Left ventricle myocardium inferior (tissue), 1 donor: ENCODE measurements at places on chromosomes 1 and 21. TPM values are rescaled to one million over a fixed set of nuclear protein-coding genes. Genes with fewer than 3 reads are reported as not detected.

Gene IL20
- not detected for total RNA-seq

Gene AVPR1B
- not detected for total RNA-seq

Gene WNT9A
- 4.8 TPM for total RNA-seq

Gene TMCC2
- total RNA-seq = 2.5 TPM

Gene SAMSN1
- 1.0 TPM for total RNA-seq

Gene CENPF
- 1.7 TPM for total RNA-seq

Gene PLA2G2A
- 69.0 TPM for total RNA-seq

GRCh38 chr1:91765880-91766443 is 120.0 kb downstream of the TGFBR3 start:
- no peak for DNase-seq

- DNase-seq = no peak
These were observed 764.8 kb downstream of the ADGRL2 start for GRCh38 chr1:82565546-82565945.

DNA sequence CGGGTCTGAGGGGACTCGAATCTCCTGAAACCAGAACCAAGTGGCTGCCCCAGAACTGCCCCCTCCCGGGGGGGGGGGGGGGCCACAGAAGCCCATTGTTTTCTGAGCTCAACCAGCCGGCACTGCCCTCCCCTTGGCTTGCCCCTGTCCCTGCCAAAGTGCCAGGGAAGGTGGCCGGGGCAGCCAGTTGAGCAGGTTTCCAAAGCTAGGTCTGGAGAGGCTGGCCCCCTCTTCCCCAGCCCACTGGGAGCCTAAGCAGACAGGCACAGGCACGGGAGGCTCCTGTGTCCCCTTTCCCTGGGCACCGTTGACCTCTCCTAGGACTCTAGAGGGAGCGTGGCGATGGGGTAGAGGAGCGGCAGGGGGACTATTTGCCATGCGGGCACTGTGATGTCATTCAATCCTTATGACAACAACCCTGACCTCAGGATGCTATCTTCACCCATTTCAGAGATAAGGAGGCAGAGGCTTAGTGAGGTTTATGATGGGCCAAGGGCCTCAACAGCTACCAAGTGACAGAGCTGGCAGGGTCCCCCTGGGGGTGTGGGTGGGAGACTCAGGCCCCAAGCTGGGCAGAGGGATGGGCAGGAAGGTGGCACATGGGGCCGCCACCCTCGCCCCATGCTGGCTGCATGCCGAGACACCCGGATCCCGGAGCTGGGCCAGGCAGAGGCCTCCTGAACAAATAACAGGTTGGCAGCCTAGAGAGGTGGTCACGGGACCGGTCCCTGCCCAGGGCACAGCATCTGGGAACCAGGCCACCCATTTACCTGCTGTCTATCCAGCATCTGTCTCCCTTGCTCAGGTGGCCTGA is 35.0 kb downstream of the RAP1GAP start:
- no peak for DNase-seq

- no peak for DNase-seq
These were observed 73.1 kb downstream of the KIF1B start for GRCh38 chr1:10283318-10283984.

DNA sequence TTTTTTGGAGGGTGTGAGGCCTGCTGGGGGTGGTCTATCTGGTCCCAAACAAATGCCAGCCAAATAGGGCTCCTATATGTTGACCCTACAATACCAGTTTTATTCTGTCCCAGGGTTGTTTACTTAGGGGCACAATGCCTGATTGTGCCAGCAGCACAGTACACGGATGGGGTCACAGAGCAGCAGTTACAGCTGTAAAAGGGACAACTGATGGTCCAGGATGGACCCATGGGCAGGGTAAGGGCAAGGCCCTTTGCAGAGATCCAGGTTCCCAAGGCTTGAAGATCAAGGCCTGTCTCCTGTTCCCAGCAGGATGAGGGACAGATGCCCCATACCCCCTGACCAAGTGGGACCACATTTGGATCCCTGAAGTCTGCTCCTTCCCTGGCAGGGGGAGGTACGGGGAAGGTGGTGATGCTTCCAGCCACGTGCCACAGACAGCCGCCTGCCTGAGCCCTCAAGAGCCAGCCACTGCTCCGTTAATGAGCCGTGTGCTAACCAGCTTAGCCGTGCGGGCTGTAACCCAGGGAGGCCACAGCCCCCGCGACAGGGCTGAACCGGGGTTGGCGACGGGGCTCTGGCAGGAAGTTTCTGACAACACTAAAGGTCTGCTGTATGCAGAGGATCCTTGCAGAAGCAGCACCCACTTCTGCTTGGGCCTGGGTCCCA is 18.2 kb downstream of the SLC6A9 start:
- DNase-seq = no peak

- DNase-seq = no peak
These were observed 31.4 kb upstream of the CBR3 start for GRCh38 chr21:36103434-36103833.

- DNase-seq = no peak
These were observed 25.3 kb downstream of the FAAP20 start for GRCh38 chr1:2169200-2169836.

- DNase-seq = no peak
These were observed 16.0 kb downstream of the SLC9A1 start for GRCh38 chr1:27138927-27139326.

DNA sequence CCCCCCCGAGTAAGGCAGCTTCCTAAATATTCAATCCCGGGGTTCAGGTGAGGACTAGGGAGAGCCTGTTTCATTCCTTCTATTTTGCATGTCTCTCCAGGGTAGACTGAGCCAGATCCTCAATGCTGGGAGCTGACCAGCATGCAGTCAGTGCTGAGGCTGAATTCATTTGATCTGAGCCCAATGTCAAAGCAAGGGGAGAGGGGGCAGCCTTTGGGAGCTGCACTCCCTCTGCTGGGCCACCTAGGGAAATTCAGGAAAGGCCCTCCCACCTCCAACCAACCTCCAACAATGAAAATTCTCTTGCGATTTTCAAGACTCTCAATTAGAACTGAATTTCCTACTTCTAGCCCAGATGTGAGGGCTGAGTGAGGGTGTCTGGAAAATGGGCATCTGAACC is 371.2 kb downstream of the NPHP4 start:
- no peak for DNase-seq

- DNase-seq = no peak
These were observed 12.2 kb downstream of the UTP25 start for GRCh38 chr1:209839875-209840546.

DNA sequence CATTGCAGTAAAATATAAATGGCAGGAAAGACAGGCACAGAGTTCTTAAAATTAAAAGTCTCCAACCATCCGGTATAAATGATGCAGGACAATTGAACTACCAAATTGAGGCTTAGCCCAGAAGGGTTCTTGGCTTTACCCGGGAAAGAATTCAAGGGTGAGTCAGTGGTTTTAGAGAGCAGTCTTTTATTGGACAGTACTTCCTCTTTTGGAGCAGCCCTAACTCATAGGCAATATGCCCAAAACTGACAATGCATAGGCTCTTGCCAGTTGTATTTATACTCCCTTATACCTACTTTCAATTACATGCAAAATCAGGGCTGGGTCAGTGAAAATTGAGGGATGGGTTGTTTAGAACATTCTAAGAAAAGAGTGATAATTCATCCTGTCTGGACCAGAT is 1628.9 kb upstream of the PRMT6 start:
- DNase-seq = no peak

GRCh38 chr1:10615332-10615731 is 140.6 kb downstream of the PEX14 start:
- DNase-seq = no peak

GRCh38 chr1:232786845-232787455 is 18.3 kb upstream of the MAP10 start:
- no peak for DNase-seq

DNA sequence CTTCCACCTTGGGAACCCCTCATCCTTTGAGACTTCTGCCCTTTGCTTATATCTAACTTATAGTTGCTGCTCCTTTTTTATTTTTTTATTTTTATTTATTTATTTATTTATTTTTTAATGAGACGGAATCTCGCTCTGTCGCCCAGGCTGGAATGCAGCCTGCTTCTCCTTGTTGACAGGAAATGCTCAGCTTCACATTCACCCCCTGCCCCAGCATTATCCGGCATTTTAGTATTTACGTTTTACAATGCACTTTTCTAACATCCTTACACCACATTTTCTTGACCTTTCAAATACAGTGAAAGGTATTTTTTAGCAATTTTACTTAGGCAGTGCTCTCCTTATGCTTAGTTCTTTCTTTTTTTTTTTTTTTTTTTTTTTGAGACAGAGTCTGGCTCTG is 14.9 kb downstream of the CXADR start:
- no peak for DNase-seq
